ENCODE measurements at places on chromosomes 1 and 21.

DNA sequence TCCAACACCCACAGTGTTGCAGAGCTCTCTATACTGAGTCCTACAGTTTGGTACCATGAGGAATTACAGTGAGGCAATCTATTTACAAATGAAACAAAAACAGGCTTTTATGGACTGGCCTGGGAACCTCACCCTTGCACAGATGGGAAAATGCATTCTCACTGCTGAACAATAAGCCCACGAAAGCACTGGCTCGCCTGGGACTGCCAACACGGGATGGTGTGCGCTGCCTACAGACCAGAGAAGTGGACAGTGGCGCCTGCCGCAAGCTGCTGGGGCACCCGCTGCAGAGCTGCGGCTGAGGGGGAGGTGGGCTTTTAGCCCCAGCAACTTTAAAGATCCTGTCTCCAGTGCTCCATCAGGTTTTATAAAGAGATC, 28.5 kb upstream of the ABCG1 start:
- DNase-seq = no peak

GRCh38 chr1:235910357-235911299, 43.9 kb upstream of the LYST start:
- DNase-seq = peak; percentile 98

DNA sequence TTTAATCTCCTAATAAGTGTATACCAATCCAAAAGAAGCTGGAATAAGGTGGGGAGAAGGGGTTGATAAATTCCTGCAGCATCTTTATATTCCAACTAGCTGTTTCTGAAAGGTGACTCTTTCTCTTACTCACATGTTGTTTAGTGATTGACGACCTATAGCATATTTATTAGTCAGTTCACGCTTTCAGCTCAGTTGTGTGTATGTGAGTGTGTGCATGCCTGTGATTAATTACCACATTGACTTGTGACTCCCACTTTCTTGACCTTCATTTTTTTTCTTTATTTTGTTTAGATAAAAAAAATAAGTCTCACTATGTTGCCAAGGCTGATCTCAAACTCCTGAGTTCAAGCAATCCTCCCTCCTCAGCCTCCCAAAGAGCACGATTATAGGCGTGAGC, 44.4 kb downstream of the ATP2B4 start:
- DNase-seq = no peak

DNA sequence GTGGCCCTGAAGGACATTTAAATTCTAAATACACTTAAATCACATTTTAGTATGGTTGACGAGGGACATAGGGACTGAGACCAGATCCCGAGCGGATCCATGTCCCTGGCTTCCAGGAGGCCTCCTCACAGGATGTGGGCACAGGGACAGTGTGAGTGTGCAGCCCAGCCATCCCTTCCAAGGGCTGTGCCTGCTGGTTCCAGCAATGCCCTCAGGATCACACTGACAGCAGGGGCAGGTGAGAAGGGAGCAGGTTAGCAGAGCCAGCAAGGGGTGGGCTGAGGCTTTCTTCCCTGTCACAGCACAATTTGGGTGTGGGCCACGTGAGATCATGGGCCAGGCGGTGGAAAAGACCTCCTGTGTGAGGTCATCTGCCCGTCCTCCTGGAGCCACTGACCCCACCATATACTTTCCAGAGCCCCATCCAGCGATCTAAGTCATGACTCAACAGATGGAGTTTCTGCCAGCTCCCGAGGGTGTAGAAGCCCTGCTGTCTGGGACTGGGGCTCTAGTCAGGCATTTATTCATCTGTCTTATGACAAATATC, 37.0 kb upstream of the PRSS38 start:
- no peak for DNase-seq

DNA sequence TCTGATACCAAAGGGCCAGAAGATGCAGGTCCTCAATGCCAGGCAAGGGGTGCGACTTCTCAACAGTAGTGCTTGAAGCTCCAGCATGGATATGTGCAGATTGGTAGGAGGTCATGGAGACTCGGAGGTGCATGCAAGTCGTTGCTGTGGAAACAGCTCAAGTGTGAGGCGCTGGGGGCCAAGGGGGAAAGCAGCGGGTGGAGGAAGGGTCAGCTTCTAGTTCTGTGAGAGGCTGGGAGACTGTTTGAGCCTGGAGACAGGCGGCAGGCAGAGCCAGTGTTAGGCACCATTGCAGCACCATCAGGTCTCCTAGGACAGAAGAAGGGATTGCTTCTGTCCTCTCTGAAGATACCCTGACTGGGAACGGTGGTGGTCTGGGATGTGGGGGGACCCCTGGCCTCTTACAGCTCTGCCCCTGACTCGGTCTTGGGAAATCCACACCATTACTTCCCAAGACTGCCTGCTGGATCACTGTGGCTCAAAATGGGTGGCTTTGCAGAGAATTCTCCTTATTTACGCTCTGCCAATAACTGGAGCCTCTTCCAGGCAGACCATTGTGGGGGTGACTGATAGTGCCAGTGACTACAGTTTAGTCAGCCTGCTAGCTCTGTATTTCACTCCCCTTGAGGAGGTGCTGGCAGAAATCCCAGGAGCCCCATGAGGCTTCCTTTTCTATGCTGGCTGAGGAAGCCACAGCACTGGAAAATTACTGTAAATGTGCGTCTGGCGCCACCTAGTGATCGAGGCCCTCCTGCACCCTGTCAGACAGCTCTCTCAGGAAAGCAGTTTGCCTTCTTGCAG, 46.3 kb upstream of the VANGL1 start:
- peak; percentile 69 for DNase-seq

Data from kidney epithelial cell (primary cell).